ENCODE measurements at places on chromosomes 2 and 18.

DNA sequence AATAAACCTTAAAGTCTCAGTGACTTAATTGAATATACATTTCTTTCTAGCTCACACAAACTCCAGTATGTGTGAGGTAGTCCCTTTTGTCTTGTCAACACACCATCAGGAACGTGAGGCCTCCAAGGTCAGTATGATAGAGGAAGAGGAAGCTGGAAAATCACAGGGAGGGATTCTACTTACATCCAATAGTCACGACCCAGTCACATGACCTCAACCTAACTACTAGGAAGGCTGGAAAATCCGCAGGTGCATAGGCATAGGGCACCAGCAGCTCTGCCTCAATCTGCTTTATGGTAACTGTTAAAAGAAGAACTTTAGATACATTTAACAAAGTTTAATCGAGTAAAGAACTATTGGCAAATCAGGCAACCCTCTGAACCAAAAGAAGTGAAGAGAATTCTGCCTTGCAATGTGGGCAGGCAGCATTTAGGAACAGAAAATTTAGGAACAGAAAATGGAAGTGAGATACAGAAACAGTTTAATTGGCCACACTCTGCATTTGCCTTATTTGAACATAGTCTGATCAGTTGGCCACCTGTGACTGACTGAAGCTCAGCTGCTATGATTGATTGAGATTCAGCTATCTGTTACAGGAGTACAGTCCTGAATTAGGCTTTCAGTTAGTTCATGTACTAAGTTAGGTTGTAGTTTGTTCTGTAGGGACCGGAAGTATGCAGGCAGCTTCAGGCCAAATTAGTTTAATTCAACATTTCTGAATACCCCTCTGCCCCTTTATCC is 165.0 kb upstream of the PARD3B start:
- no peak for DNase-seq

DNA sequence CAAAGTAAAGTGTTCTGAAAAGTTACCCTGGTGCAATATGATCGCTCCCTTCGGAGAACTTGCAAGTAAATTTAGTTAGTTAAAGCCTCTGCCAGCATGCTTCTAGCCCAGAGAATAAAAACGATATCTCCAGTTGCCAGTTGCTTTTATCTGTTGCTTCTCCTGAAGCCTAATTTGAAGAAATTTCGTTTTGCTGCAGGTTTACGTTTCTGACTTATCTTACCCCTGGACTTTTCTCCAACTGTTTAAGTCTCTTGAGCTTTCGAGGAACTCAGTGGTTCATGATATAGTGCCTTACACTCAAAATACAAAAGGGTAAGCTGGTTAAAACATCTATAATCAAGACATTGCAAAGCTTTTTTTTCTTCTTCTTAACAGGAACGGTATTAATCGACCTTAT is 131.1 kb downstream of the FAM161A start:
- no peak for DNase-seq

- no peak for DNase-seq
Measured at GRCh38 chr2:182134201-182134600, 148.5 kb downstream of the PPP1R1C start.

GRCh38 chr2:144516981-144517865 is 2.7 kb downstream of the ZEB2 start:
- DNase-seq: peak; percentile 55

- DNase-seq: no peak
Measured at GRCh38 chr2:104766683-104767082, 87.2 kb upstream of the POU3F3 start.

- DNase-seq: no peak
Measured at GRCh38 chr2:10362096-10362897, 59.6 kb downstream of the HPCAL1 start.

DNA sequence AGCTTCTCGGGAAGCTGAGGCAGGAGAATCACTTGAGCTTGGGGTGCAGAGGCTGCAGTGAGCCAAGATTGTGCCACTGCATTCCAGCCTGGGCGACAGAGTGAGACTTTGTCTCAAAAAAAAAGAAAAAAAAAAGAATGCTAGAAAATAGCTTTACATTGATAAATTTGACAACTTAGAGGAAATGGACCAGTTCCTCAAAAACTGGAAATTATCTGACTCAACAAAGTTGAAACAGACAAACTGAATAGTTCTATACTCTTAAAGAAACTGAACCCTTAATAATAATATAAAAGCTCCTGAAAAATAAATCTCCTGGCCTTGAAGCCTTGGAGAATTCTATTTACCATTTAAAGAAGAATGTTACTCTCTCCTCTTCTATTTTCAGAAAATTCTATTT is 151.0 kb upstream of the BCL2L11 start:
- no peak for DNase-seq
